ENCODE measurements at places on chromosomes 3 and 15.
A peak's percentile ranks its signal among the peaks of the same experiment; 100 is the strongest.

- no peak for DNase-seq
Observed at GRCh38 chr3:185992831-185993374, 55.1 kb upstream of the TRA2B start.

- no peak for DNase-seq
Observed at GRCh38 chr3:148066802-148067201, 630.9 kb upstream of the AGTR1 start.

DNA sequence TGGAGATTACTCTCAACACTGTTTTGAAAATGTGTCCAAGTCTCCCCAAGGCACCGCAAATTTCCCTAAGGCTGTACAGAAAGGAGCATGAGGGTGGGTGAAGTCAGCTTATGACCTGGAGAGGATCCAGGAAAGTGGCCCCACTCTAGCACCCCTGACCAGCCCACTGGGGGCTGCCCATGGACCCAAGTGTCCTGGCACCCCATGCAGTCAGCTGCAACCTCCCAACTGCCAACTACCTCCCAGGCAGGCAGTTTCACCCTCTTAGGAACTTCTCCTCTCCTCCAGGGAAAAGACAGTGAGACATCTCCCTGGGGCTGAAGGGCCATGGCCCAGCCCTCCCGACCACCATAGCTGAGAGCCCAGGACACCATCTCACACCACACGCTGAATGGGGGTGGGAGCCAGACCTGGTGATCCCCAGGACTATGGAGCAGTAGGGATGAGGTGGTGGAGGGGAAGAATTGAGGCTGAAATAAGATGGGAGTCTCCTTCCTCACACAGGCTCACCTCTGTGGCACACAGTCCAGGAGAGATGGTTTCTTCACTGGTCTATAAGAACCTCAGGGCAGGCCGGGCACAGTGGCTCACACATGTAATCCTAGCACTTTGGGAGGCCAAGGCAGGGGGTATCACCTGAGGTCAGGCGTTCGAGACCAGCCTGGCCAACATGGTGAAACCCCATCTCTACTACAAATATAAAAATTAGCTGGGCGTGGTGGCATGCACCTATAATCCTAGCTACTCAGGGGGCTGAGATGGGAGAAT lies 104.4 kb downstream of the DAPK2 start:
- DNase-seq = no peak

- DNase-seq = no peak
Observed at GRCh38 chr3:140250010-140250855, 315.2 kb downstream of the CLSTN2 start.

GRCh38 chr15:90945091-90945490 lies 9.6 kb upstream of the RCCD1 start:
- no peak for DNase-seq

- no peak for DNase-seq
Observed at GRCh38 chr3:5021116-5022092, 42.2 kb downstream of the BHLHE40 start.

GRCh38 chr15:65303687-65304380 lies 643 bp upstream of the RNU5B-1 start:
- DNase-seq = no peak

- DNase-seq = no peak
Observed at GRCh38 chr3:71530903-71531530, 52.5 kb downstream of the FOXP1 start.

DNA sequence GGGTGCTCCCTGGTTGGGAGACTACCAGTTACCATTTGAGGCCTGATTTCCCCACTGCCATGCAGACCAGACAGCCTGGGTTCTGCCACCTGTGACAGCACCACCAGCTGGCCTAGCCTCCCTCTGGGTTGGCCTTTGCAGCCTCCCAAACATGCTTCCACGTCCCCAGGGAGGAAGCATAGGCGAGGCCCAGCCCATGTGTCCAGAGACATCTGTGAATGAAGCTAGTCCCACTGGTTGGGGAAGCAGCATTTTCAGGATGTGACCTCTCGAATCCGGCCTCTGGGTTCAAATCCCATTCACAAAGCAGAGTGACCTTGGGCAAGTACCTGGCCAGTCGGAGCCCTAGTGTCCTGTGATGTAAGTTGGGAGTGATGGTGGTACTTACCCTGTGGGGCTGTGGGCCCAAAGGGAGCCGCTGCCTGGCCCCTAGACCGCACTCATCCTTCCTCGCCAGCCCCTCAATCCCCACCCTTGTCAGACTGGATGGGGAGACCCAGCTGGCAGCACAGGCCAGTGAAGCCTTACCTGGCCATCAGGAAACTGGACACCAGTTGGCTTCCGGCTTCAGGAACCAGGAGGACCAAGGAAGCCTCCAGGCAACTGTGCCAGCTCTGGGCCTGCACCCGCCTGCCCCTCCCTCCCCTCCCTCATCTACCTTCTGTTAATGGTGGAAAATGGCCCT lies 6.0 kb downstream of the KLF15 start:
- no peak for DNase-seq

DNA sequence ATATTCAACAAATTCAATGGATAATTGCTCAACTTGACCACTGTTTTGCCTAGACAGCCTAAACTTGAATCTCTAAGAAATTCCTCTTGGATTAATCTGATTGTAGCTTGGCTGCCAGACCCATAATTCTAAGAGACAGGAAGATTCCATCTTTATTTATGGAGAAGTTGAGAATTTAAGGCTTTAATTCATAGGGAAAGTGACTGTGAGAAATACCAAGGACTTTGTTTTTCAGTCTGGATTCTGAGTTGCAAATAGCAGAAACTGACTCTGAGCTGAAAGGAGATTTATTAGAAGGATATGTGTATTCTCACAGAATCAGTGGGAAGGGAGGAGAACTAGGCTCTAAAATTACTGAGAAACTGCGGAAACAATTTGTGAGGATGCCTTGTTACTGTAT lies 195.7 kb downstream of the OXSM start:
- no peak for DNase-seq

DNA sequence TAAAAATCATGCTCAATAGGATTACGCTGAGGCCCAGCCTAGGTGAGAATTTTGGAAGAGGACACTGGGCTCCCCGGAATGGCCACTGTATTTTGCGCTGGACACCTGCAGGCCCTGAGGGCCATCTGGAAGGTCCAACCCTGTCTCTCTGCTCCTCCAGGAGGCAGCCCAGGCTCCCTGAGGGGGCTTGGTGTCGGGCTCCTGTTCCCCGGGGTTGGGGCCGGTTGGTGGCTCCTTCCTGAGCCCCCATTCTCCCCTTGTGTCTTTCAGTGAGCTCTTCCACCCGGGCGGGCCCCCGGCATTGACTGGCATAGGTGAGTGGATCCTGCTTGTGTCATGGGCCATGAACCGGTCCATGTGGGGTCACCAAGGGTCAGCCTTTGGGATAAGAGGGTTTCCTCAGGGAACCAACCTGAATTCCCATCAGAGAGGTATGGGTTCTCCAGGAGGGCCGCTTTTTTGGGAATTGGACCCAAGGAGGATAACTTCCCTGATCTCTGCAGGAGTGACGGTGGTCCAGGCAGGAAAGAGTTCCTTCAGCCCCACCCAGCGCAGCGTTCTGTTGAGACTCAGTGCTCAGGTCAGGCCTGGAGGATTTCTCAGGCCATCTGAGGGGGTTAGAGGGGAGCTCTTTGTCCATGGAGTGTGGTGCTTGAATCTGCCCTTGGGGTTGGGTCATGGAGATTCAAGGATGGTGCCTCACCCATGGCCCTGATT lies 187.8 kb downstream of the UBE3A start:
- DNase-seq = no peak

- DNase-seq = no peak
Observed at GRCh38 chr3:94179059-94179458, 116.2 kb downstream of the NSUN3 start.

DNA sequence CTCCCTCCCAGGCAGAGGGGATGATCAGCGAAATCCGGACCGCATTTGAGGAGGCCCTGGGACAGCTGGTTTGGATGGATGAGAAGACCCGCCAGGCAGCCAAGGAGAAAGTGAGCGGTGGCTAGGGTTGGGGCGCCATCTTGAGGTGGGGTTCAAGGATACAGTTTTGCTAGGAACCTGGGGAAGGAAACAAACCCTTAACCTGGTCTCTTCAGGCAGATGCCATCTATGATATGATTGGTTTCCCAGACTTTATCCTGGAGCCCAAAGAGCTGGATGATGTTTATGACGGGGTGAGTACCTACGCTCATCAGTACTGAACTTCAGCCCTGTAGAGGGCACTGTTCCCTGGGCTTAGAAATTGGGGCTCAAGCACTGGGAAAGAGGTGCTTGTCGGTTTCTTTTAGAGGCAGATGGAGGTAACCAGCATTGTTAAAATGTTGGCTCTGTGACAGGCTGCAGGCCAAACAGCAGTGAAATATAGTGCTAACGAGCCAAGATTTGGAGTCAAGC lies 9.6 kb upstream of the PSMD2 start:
- no peak for DNase-seq

DNA sequence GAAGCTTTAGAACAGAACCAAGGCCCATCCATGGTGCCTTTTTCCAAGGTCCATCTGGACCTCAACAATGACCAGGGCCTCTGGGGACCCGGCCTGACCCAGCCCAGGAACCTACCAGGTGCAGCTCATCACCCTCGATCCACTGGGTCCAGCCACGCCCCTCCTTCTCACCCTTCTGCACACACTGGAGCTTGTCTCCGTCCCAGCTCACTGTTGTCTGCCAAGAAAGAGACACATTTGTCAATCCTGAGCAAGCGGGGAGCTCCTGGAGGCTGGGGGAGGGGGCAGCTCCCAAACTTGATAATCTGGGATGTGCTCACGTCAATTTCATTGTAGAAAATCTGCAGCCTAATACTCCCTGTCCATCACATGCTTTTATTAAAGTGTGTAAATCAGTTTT lies 21.2 kb downstream of the RBP1 start:
- DNase-seq = no peak

DNA sequence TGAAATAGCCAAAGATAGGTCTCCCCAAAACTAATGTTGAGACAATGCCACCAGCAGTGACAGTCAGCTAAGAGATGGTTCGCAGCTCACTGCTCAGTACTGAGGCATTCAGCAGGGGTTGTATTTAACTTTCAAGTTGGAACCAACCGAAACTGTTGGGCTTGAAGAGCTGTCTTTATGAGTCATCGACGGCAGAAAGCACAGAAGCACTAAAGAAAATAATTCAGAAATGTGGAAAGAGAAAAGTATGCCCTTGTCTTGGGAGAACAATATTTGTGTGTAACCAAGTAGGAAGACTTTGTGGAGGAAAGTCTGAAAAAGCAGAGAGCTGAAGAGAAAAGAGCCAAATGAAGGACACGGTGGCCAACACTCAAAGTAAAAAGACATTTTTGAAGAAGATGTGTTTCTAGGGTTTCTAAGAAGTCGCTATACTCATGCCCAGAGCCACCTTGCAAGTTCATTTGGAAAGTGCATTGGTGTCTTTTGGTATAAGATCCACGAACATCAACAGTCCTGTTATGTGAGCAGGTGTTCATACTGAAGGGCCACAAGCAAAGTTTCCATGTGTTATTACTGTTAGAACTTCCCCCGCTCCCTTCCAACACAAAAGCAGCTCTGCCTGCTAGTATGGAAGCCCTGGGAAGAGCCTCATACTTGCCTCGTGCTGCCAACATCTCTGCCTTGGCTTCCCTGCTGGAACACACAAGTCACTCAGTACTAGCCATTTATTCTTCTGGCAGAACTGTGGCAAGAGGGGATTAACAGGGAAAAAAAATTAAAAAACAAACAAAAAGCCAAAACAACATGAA lies 4.1 kb upstream of the RARB start:
- peak; percentile 66 for DNase-seq

DNA sequence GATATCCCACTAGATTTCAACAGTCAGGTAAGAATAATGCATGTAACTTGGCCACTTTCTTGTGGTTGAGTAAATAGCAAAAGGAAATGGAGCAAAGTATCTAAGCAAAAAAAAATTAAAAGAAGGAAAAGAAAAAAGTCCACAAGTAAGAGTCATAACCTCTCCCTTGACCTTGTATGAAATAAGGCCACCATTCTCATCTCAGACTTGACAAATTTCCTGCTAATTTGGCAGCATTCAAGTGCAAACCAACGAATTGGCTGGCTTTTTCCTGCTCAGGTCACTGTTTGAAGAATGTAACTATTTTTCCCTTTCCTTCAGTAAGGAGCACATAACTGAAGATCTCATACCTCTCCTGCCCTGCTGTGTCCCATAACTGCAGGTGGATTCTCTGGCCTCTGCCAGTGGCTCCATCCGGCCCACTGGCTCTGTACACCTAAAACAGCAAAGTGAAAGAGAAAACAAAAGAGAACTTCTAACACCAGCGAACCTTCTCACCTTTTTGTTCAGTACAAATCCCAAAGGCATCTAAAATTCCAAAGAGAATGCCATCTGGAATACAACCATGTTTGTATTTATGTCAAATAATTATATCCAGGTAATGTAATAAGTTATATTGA lies 33.4 kb upstream of the RSL24D1 start:
- no peak for DNase-seq

- DNase-seq = no peak
Observed at GRCh38 chr15:82539691-82540054, 584 bp downstream of the RPS17 start.

- no peak for DNase-seq
Observed at GRCh38 chr15:59379531-59379930, 6.9 kb upstream of the MYO1E start.

DNA sequence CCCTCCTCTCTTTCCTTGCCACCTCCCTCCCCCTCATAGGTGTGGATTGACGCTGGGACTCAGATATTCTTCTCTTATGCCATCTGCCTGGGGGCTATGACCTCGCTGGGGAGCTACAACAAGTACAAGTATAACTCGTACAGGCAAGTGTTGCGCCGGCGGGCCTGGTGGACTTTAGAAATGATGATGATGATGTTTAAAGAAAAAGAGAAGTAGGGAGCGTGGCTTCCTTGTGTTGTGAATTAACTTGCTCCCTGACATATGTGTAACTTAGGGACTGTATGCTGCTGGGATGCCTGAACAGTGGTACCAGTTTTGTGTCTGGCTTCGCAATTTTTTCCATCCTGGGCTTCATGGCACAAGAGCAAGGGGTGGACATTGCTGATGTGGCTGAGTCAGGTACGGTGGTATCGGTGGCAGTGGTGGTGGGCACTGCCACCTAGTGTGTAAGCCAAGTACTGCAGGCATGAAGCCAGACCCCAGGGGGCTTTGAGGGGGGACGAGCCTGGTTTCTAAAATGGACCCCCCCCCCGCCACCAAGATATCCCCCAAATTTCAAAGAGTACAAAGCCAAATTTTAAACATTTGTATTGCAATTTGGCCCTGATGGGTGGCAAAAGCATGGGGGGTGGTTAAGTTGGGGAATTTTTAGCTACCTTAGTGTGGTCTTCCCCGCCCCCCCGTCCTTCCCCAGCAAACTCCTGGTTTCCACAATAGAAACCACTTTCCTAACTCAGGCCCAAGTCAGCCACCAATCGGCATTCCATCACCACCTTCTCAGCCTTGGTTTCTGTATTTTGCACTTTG lies 65.6 kb downstream of the SLC6A6 start:
- no peak for DNase-seq

GRCh38 chr15:88098361-88098760 lies 158.2 kb downstream of the NTRK3 start:
- no peak for DNase-seq

DNA sequence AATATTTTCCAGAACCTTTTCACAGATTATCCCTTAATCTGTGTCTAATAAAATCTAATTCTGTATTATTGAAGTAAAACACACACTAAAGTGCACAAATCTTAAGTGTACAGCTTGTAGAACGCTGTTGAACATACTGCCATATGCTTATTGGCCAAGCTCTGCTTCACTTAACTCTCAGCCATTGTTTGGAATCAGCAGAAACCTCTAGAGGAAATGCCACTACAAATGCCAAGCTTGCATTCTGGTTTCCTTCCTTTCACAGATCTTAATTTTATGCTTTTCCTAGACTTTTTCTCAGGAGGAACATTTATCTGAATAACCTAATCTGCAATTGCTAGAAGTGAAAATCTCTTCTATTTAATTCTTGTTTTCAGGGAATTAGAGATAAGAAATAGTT lies 10.1 kb downstream of the MNS1 start:
- no peak for DNase-seq

All from astrocyte of the cerebellum (primary cell).